ENCODE measurements at places on chromosomes 2 and 18.

DNA sequence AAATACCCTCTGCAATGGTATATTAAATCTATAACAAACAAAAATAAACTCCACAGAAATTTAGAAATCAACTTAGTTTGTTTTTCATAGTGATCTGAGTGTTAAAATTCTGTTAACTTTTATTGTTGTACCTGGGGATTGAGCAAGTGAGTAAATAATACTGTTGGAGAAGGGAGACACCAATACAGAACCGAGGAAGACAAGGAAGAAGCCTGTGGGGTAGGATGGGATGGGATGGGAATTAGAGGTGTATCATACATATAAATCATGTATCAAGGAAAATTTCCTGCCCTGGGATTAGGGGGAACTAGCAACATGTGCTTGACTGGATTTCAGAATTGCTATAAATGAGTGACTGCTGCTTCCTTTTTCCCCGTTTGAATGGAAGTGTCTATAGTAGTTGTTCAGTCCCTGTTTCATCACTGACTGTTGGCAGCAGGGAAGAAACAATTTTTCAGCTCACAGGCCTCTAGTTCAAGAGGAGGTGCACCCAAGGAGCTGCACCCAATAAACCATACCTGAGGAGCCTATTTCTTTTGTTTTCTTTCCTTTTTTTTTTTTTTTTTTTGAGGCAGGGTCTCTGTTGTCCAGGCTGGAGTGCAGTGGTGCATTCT is 53.1 kb downstream of the SP110 start:
- no peak for DNase-seq

- DNase-seq = no peak
Observed at GRCh38 chr18:14104201-14104600, 28.0 kb downstream of the ZNF519 start.

DNA sequence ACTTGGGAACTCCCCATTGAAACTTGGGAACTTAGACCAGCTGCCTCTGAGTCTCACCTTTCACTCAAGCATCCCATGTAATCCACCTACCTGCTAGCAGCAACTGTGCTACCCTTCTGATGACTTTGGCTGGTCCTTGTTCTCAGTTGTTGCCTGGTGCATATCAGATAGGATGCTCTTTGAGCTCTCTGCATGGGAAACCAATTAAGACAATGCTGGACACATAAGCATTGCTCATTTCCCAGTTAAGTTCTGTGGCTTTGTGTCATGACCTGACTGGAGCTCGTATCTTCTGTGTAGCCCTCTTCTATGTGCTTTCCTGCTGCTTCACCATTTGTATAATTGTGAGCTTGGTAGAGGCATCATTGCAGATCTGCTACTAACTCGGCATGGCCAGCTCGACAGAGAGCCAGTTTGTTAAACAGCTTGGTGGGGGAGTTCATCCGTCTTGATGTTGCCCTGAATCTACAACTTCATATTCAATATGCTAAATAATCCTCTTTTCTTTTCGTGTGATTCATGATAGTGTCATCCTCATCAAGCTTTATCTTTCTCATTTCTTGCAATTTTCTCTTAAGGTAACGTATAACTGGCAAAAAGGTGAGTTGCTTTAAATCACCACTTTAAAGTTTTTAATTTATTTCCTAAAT is 447.5 kb upstream of the SLC14A2 start:
- DNase-seq = peak; percentile 93

DNA sequence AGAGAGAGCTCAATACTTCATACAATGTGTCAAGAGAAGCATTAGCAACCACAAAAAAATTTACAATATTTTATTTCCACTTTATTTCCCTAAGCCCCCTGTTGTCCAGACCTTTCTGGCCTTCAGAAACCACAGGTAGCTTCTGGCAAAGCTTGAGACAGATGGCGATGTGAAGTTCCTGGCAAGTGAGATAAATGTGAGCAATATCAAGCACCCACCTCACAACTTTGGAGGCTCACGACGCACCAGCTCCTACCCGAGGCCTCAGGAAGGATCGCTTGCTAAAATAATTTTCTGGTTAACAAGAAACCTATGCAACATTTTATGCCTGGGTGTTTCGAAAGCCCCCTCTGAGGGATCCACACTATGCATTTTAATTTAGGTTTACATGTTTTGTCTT is 158.1 kb upstream of the CHAC2 start:
- no peak for DNase-seq

GRCh38 chr2:239917957-239918481 is 107.1 kb downstream of the NDUFA10 start:
- DNase-seq = no peak

- no peak for DNase-seq
Observed at GRCh38 chr2:46032996-46033395, 264.2 kb upstream of the EPAS1 start.

Measured in RPMI7951 (cell line).